ENCODE measurements at places on chromosomes 1 and 21.

GRCh38 chr1:41856944-41857285 lies 61.8 kb downstream of the HIVEP3 start:
- DNase-seq, result no peak

- no peak for DNase-seq
Measured at GRCh38 chr1:236091933-236092318, 27.0 kb upstream of the NID1 start.

DNA sequence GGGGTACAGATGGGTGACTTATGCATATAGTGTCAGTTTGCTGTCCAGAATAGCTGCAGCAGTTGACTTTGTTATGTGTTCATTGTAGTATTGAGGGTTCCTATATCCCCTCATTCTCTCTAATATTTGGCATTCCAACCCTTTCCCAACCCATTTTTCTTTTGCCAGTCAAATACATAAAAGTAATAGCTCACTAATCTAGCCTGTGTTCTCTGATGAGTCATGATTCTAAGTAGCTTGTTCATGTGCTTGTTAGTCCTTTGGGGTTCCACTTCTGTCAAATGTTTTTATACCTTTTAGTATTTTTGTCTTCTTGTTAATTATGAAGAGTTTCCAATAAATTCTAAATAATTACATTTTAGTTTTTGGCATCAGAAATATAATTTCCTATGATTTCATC lies 99.2 kb upstream of the MROH9 start:
- DNase-seq, result no peak

DNA sequence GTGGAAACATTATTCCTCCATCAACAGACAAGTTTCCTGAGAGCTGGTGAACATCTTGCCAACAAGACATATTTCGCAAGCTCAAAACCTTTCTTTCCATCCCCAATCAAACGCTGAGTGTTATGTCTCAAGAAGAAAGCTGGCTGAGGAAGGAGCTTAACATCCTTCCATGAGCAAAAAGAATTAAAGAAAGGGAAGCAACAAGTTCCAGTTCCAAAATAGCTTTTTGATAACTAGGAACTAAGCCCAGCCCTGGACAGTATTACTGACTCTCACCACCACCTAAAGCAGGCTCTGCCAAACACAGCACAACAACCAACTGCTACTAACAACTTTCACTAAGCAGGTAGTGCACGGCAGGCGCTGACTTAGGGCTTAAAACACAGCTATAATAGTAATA lies 50.2 kb downstream of the CAPZB start:
- no peak for DNase-seq

DNA sequence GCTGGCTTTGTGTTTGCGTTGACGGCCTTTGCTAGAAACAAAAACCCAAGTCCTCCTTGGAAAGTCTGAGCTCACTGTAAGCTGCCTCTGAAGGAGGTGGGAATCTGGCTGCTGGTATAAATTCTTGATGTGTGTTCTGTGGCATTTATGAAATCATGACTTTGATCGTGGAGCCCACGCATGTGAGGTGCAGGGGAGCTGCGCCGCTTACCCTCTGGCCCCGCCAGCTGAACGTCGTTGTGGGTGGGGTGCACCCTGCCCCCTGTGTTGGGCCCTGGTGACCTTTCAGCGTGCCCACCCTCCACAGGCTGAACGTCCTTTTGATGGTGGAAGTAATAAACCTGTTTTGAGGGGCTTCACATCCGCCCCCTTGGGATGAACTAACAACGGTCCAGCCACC lies 21.2 kb upstream of the DIP2A start:
- no peak for DNase-seq

GRCh38 chr1:208272311-208272710 lies 28.1 kb upstream of the PLXNA2 start:
- peak; percentile 58 for DNase-seq

- no peak for DNase-seq
Measured at GRCh38 chr1:93036672-93037071, 42.4 kb upstream of the MTF2 start.
